ENCODE measurements at places on chromosomes 2 and 18. TPM values are rescaled to one million over a fixed set of nuclear protein-coding genes. Genes with fewer than 3 reads are reported as not detected.
A peak's percentile ranks its signal among the peaks of the same experiment; 100 is the strongest.

Gene UGT1A7
- not detected for total RNA-seq

Gene ERMN
- total RNA-seq = not detected

Gene UGT1A3
- total RNA-seq = not detected

Gene BMP10
- total RNA-seq = not detected

Gene CHPF
- total RNA-seq = 113 TPM

Gene CTAGE1
- total RNA-seq = 0.11 TPM

Gene SLC8A1
- 20.1 TPM for total RNA-seq

Gene CHRND
- not detected for total RNA-seq

Gene FASTKD1
- total RNA-seq = 25.2 TPM

Gene C2orf72
- total RNA-seq = 0.41 TPM

Gene CYP26B1
- not detected for total RNA-seq

Gene AQP12B
- total RNA-seq = not detected

Gene GYPC
- total RNA-seq = not detected

DNA sequence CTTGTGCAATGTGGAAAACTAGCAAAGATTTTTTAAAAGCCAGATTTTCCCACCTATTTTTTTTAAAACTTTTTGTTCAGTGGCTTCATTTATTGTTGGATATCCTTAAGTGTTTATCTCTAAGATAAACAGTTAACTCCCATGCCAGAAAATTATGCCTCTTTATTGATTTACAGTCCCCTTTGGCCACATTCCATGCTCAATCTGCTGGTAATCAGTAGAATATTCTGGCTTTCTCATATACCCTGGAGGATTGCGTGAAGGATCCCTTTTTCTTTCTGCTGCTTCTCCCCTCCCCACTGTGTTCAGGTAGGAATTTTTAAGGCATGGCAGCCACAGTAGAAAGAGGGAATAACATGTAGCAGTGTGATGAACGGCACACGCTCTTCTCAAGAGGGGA lies 2.6 kb downstream of the GRHL1 start:
- H3K36me3 ChIP-seq = no peaks in the 10 kb centered on the region
- no peaks in the 10 kb centered on the region for H3K27me3 ChIP-seq
- H3K27ac ChIP-seq = no peak overlapping the region

DNA sequence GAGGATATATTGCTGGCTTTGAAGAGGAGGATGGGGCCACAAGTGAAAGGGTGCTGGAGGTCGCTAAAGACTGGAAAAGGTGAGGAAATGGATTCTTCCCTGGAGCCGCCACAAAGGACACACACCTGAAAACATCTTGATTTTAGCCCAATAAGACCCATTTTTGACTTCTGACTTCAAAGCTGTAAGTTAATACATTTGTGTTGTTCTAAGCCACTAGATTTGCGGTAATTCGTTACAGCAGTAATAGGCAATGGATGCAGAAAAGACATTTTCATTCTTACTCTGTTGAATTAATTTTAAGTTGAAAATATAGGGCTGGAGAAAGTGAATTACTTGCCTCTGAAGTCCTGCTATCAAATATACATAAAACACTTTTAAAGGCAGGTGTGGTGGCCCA lies 117.7 kb upstream of the RAB12 start:
- DNase-seq = no peak
- H3K36me3 ChIP-seq = no peaks in the 10 kb centered on the region
- H3K27me3 ChIP-seq = peaks cover 17% of the 10 kb centered on the region
- H3K27ac ChIP-seq = no peak overlapping the region
- no peaks in the 10 kb centered on the region for H3K4me1 ChIP-seq
- no peak overlapping the region for H3K4me3 ChIP-seq

DNA sequence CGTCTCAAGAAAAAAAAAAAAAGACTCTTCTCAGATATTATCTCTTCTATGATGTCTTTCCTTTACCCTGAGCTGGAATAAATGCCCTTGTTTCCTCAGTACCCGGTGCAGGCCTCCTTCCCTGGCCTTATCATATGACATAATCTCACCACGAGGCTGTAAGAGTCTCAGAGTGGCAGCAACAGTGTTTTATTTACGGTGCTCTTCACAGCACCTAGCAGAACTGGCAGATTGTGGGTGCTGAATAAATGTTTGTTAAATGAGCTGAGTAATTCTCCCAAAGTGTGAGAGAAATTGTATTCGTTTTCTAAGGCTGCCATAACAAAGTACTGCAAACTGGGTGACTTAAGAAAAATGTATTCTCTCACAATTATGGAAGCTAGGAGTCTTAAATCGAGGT lies 82.8 kb upstream of the CD28 start:
- no peaks in the 10 kb centered on the region for H3K36me3 ChIP-seq
- peaks cover 11% of the 10 kb centered on the region for H3K4me1 ChIP-seq
- H3K27me3 ChIP-seq = no peaks in the 10 kb centered on the region
- H3K4me3 ChIP-seq = no peak overlapping the region
- DNase-seq = no peak

DNA sequence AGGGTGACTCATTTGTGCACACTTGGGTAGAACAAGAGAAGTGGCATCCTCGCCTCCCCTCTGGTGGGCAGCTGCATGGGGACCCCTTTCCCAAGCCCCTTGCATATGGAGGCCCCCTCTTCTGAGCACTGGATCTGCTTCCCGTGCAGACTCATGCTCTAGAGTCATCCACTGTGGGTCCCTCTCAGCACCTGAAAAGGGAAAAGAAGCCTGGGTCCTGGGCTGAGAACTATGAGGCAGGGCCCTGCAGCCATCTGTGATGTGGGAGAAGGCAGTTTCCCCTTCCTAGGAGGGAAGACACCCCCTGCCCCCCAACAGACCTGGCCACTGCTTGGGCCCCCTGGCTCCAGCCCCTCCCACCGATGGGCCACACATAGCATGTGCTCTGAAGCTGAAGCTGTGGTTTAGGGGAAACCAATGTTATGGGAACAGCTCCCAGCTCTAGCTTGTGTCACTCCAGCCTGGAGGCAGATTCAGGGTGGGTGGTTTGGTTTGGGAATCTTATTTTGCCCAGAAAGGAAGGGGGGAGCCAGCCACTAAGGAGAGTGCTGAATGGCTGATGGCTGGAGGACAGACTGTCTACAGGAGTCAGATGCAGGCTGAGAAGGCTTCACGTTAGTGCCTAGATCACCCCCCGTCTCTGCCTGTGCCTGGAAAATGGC lies 172.8 kb downstream of the GLI2 start:
- H3K27ac ChIP-seq = peak overlapping the region; percentile 21
- no peaks in the 10 kb centered on the region for H3K27me3 ChIP-seq
- H3K4me1 ChIP-seq = peaks cover 58% of the 10 kb centered on the region
- no peak overlapping the region for H3K4me3 ChIP-seq
- peak; percentile 85 for DNase-seq

- H3K4me3 ChIP-seq = no peak overlapping the region
- H3K27me3 ChIP-seq = no peaks in the 10 kb centered on the region
- peaks cover 13% of the 10 kb centered on the region for H3K4me1 ChIP-seq
Measured at GRCh38 chr2:16615687-16616615, 49.7 kb downstream of the CYRIA start.

- no peaks in the 10 kb centered on the region for H3K36me3 ChIP-seq
- peaks cover 21% of the 10 kb centered on the region for H3K4me1 ChIP-seq
- no peaks in the 10 kb centered on the region for H3K27me3 ChIP-seq
Measured at GRCh38 chr2:157256626-157257025, 879 bp upstream of the GALNT5 start.

DNA sequence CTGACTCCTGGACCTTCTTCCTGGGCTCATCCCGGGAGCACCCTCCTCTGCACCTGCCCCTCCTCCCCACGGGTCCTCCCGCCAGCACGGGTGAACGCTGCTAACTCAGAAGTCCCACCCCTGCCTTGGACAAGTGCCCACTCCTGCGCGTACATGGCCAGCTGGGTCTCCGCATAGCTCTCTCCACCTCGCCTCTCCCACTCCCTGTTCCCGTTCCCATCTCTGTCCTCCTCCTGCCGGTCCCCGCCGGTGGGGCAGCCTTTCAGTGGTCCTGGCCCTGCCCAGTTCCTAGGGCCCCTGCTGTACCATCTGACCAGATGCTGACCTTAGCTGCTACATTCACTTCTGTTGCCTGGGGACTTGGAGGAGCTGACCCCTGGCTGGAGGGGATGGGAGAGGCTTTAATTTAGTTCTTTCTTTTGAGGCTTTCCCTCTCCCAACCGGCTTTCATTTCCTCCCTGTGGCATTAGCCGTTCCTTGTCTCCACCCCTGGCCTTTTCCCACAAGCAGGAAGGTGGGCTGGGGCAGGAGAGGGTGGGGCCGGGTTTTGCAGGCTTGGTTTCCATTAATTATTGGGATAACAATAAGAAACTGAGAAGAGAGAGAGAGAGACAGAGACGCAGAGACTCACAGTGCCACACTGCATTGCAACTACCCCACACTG lies 136.1 kb downstream of the SH3BP4 start:
- no peak overlapping the region for H3K27ac ChIP-seq
- H3K36me3 ChIP-seq = no peaks in the 10 kb centered on the region

- no peaks in the 10 kb centered on the region for H3K4me1 ChIP-seq
- H3K27me3 ChIP-seq = peaks cover 4% of the 10 kb centered on the region
- no peaks in the 10 kb centered on the region for H3K36me3 ChIP-seq
Measured at GRCh38 chr18:5717256-5717655, 173.5 kb upstream of the EPB41L3 start.

DNA sequence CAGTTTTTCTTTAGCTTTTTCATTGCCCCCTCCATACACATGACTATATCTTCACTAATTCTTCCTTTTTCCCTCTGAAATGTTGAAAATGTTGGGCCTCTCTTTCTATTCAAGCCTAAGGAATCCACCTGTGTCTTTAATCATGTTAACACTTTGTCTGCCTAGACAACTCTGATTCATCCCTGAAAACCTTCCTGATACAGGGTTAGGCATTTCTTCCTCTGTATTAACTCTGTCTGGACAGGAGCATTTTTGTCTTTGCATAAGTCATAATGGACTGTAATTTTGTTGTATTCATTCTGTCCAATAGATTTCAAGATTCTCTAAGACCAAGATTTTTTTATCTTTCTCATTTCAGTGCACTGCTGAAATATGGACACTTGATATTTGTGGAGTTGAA lies 297.3 kb downstream of the IKZF2 start:
- H3K27me3 ChIP-seq = no peaks in the 10 kb centered on the region
- H3K27ac ChIP-seq = no peak overlapping the region
- no peak overlapping the region for H3K4me3 ChIP-seq
- no peaks in the 10 kb centered on the region for H3K36me3 ChIP-seq

GRCh38 chr18:31410716-31411483 lies 34.3 kb downstream of the DSG4 start:
- no peaks in the 10 kb centered on the region for H3K4me1 ChIP-seq
- no peaks in the 10 kb centered on the region for H3K27me3 ChIP-seq
- no peak overlapping the region for H3K27ac ChIP-seq
- DNase-seq = no peak

DNA sequence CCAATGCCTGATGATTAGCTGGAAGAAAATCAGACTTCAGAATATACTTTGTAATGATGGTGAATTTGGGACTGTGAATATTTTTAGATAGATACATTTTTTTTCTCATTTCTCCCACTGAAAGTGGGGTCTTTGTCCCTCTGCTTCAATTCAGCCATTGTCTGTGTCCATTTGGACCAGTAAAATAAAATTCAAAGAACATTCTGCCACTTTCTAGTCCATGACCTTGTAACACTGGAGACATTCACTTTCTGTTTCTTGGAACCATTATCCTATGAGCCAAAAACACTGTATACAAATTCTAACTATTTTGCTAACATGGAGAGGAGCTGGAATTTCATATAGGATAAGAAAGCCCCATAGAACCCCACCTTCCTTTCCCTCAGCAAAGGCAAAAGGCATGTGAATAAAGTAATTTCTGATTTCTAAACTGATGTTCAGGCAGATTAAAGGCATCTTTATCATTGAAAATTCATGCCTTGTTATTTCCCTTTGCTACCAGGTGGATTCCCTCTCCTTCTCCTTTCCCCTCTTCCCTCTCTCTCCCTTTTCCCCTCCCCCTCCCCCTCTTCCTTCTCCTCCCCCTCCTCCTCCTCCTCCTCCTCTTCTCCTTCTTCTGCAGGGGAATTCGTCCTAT lies 2010.4 kb upstream of the LRRTM1 start:
- no peak for DNase-seq
- H3K4me3 ChIP-seq = no peak overlapping the region
- no peaks in the 10 kb centered on the region for H3K27me3 ChIP-seq
- H3K36me3 ChIP-seq = no peaks in the 10 kb centered on the region
- H3K27ac ChIP-seq = no peak overlapping the region
- H3K4me1 ChIP-seq = no peaks in the 10 kb centered on the region

DNA sequence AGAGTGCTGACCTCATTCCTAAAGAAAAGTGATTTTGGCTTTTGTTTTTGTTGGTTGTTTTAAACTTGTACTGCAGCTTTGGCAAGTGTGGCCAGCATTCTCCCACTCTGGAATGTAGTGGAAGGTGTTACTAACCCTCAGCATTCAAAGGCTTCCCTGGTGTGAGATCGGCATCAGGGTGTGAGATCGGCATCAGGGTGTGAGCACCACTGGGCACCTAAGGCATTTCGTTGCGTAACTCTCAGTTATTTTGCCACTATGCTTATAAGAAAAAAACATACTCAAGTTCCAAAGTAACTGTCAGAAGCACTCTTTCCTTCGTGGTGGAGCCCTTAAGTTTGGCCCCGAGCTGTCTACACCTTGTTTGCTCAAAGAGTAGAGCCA lies 1.7 kb downstream of the CYBRD1 start:
- H3K4me1 ChIP-seq = peaks cover 21% of the 10 kb centered on the region
- peak overlapping the region; percentile 63 for H3K4me3 ChIP-seq
- H3K27ac ChIP-seq = no peak overlapping the region
- no peaks in the 10 kb centered on the region for H3K27me3 ChIP-seq
- DNase-seq = no peak

DNA sequence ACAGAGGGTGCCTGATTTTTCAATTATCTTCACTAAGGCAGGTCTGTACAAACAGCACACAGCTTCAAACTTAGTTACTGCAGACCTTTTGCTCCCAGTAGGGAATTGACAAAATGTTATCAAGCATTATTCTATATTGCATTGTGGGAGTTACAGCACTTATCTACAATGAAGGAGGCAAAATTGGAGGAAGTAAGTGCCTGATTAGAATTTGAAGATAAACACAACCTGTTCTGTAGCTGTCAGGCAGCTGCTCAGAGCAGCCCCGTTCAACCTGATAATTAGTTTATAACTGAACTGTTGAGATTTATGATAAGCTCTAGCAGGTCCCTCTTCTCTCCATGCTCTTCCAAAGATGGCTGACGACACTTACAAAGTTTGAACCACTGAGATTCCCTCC lies 364.4 kb upstream of the CYRIA start:
- H3K36me3 ChIP-seq = no peaks in the 10 kb centered on the region
- no peak overlapping the region for H3K4me3 ChIP-seq
- H3K27me3 ChIP-seq = no peaks in the 10 kb centered on the region
- no peak for DNase-seq
- H3K4me1 ChIP-seq = no peaks in the 10 kb centered on the region
- H3K27ac ChIP-seq = no peak overlapping the region
